ENCODE measurements at places on chromosomes 7 and 10. TPM values are rescaled to one million over a fixed set of nuclear protein-coding genes. Genes with fewer than 3 reads are reported as not detected.

Gene FAM25C
- not detected for total RNA-seq

DNA sequence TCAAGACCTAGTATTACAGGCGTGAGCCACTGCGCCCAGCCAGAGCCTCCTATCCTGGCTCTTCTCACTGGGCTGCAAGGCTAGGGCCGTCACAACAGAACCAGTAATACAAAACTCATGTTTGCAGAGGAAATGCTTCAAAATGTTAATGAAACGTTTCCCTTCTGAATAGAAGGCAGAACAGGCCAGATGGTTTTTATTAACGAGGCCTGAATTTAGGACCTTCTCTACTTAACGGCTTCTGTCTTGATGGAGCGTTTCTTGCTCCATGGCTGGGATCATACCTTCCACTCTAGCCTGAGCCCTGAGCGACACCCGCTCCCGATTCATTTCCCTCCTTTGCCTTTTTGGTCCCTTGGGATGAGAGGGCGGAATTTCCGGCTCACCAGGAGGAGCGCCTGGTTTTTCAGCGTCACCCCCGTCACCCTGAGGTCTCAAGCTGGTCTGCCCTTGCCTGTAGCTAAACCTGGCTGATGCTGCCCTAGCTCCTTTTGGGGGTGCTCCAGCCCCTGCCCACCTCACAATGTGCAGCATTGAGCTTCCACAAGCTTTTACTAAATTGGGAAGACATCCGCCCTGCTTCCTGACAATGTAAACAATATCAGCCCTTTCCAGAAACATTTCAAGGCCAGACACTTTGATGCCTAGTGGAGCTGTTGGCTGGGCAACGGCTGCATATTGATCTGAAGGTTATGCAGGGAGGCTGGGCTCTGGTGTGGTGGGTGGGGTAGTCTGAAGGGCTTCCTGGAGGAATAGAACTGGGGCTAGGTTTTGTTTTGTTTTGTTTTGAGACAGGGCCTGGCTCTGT, 5.2 kb downstream of the CLIP2 start:
- no peak for DNase-seq
- H3K4me3 ChIP-seq: no peak overlapping the region
- no peak overlapping the region for H3K27ac ChIP-seq
- peaks cover 16% of the 10 kb centered on the region for H3K27me3 ChIP-seq
- H3K36me3 ChIP-seq: no peaks in the 10 kb centered on the region

- peak overlapping the region; percentile 73 for H3K4me3 ChIP-seq
- no peak for DNase-seq
- no peaks in the 10 kb centered on the region for H3K4me1 ChIP-seq
- H3K27me3 ChIP-seq: peaks cover 21% of the 10 kb centered on the region
Measured at GRCh38 chr10:6579183-6579903, 733 bp downstream of the PRKCQ start.

Gene WEE2
- total RNA-seq: 0.09 TPM

GRCh38 chr10:47104151-47104605, 192.9 kb downstream of the PTPN20 start:
- H3K4me3 ChIP-seq: no peak overlapping the region
- no peaks in the 10 kb centered on the region for H3K27me3 ChIP-seq
- H3K4me1 ChIP-seq: peaks cover 5% of the 10 kb centered on the region
- H3K27ac ChIP-seq: peak overlapping the region; percentile 10
- DNase-seq: peak; percentile 38

DNA sequence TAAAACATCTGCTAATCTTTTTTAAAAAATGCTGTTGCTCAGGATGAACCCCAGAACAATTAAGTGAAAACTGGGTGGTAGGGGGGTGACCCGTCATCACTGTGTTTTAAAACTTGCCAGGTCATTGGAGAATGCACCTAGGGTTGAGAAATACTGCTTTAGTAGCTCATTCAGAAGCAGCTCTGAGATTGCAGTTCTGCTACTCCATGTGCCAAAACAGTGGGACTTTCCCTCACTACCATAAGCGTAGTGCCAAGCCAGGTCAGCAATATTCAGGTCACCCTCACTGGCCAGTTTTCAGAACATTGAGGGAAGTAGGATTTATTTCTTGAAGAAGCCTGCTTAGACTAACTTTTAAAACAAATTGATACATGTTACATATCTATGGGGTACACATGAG, 5.2 kb downstream of the STEAP2 start:
- no peaks in the 10 kb centered on the region for H3K36me3 ChIP-seq
- H3K4me1 ChIP-seq: no peaks in the 10 kb centered on the region
- DNase-seq: peak; percentile 28
- H3K4me3 ChIP-seq: no peak overlapping the region
- H3K27ac ChIP-seq: no peak overlapping the region
- no peaks in the 10 kb centered on the region for H3K27me3 ChIP-seq

Gene DENND2A
- total RNA-seq: 8.9 TPM

GRCh38 chr7:1719913-1720312, 49.8 kb downstream of the ELFN1 start:
- no peak for DNase-seq
- no peak overlapping the region for H3K27ac ChIP-seq
- H3K4me1 ChIP-seq: peaks cover 10% of the 10 kb centered on the region
- H3K36me3 ChIP-seq: no peaks in the 10 kb centered on the region

Gene C7orf33
- not detected for total RNA-seq

- H3K4me3 ChIP-seq: no peak overlapping the region
- H3K27ac ChIP-seq: no peak overlapping the region
- peaks cover 41% of the 10 kb centered on the region for H3K27me3 ChIP-seq
- DNase-seq: no peak
- peaks cover 11% of the 10 kb centered on the region for H3K4me1 ChIP-seq
Measured at GRCh38 chr7:128045766-128046165, 14.5 kb upstream of the LRRC4 start.

Gene CACNB2
- total RNA-seq: 134 TPM

Gene ABCB8
- 29.2 TPM for total RNA-seq

DNA sequence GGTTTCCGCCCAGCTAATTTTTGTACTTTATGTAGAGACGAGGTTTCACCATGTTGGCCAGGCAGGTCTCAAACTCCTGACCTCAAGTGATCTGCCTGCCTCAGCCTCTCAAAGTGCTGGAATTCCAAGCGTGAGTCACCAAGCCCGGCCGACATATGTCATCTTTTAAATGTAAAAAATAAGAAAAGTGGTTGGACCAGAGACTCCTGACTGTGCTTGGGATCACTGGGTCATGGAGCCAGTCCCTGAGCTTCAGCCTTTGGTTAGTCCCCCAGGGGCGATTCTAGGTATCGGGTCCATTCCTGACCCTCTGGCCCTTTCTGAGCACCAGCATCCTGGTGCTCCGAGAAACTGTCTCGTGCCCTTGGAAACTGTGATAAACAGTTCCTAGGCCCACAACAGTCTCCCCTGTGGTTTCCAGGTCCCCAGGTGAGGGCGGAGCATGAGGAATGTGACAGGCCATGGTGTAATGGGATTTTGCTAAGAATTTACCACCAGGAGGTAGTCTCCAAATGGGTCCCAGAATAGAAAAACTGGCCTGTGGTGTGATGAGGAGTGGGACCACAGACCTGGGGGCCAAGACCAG, 32.8 kb downstream of the UBTD1 start:
- H3K4me3 ChIP-seq: no peak overlapping the region
- H3K27me3 ChIP-seq: no peaks in the 10 kb centered on the region
- no peak overlapping the region for H3K27ac ChIP-seq
- no peaks in the 10 kb centered on the region for H3K4me1 ChIP-seq
- DNase-seq: peak; percentile 20

DNA sequence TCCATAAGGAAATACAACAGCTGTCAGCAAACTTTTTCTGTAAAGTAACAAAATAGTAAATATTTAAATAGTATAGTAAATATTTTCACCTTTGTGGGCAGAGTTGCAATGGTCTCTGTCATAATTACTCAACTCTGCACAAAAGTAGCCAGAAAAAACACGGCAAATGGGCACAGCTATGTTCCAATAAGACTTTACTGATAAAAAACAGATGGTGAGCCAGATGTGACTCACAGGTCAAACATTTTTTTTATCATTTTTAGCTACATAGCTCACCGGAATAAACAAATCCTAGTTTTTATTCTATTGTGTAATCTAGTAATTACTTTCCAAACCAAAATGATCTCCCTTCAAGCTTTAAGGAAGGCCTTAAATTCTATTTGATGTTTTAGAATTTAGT, 55.3 kb downstream of the NCAPG2 start:
- no peak for DNase-seq
- no peaks in the 10 kb centered on the region for H3K27me3 ChIP-seq
- H3K27ac ChIP-seq: no peak overlapping the region
- no peak overlapping the region for H3K4me3 ChIP-seq
- no peaks in the 10 kb centered on the region for H3K4me1 ChIP-seq
- no peaks in the 10 kb centered on the region for H3K36me3 ChIP-seq

Gene CPED1
- total RNA-seq: 3.2 TPM

Gene TRPV5
- total RNA-seq: not detected

Gene RGS10
- 0.25 TPM for total RNA-seq

DNA sequence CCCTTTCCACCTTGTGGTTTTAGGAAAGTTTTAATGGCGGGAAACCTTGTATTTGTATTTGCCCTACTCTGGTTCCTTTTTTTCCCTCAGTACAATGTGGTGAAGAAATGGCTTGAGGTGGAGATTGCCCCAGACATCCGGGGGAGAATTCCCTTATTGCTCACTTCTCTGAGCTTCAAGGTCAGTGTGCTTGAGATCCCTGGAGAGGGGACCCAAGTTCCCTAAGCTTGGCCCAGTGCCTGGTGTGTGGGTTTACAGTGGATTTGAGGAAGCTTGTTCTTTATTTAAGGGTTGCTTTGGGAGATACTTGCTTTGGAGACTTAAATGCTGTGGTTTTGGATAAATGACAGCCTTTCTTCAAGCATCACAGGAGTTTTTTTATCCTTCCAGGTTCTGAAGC, 18.3 kb downstream of the CALHM2 start:
- no peaks in the 10 kb centered on the region for H3K27me3 ChIP-seq
- no peak overlapping the region for H3K27ac ChIP-seq
- peaks cover 46% of the 10 kb centered on the region for H3K36me3 ChIP-seq
- H3K4me3 ChIP-seq: no peak overlapping the region
- no peaks in the 10 kb centered on the region for H3K4me1 ChIP-seq
- DNase-seq: no peak

GRCh38 chr10:1550291-1550595, 187.1 kb downstream of the ADARB2 start:
- H3K4me1 ChIP-seq: peaks cover 36% of the 10 kb centered on the region
- H3K36me3 ChIP-seq: no peaks in the 10 kb centered on the region
- no peak overlapping the region for H3K4me3 ChIP-seq
- H3K27ac ChIP-seq: no peak overlapping the region
- no peak for DNase-seq

DNA sequence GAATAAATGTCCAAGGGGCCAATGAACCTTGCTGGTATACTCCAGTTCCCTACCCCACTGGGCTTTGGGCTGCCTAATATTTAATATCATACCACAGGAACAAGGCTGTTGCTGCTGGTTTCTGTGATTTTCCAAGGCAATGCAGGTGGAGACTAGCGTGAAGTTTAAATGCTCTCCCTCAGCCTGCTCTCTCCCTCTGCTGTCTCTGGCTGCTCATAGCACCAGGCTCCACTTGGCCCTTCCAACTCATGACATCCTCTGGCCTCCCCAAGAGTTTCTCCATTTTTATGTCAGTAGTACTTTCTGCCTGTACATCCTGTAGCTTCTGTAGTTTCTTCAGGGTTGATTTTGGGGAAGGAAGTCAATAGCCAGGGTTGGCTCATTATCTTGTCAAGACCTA, 103.5 kb downstream of the LHFPL3 start:
- DNase-seq: no peak
- no peaks in the 10 kb centered on the region for H3K27me3 ChIP-seq
- H3K4me1 ChIP-seq: no peaks in the 10 kb centered on the region

GRCh38 chr10:72753760-72754231, 61.9 kb downstream of the MCU start:
- no peaks in the 10 kb centered on the region for H3K27me3 ChIP-seq
- H3K36me3 ChIP-seq: no peaks in the 10 kb centered on the region
- peaks cover 14% of the 10 kb centered on the region for H3K4me1 ChIP-seq
- H3K27ac ChIP-seq: no peak overlapping the region
- DNase-seq: no peak

Gene ZNF727
- not detected for total RNA-seq

DNA sequence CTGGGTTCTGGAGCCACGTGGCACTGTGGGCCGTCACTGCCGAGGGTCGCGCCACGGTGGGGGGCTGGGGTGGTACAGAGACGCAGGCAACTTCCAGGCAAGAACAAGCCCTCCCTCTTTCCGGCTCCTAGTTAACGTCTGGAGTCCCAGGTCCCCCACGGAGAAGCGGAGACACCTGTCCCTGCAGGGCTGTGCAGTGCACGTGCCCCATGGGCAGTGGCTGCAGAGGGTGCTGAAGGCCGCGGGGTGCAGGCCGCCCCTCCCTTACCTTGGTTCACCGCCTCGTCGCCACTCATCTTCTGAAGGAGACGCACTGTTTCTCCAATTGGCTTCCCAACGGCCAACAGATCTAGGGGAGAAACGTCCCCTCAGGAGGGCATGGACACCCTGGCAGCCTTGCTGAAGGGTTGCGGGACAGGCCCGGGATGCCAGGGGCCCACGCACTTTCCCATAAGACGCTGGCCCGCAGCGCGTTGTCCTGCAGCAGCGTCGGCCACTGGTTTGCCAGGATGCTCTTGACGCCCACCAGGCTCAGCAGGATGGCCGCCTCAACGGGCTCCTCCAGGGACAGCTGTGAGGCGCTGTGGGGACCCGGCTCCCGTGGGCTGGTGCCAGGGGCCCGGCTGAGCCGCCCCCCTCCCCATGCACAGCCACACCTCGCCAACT, 24.3 kb upstream of the NKX6-2 start:
- no peaks in the 10 kb centered on the region for H3K36me3 ChIP-seq
- no peaks in the 10 kb centered on the region for H3K27me3 ChIP-seq
- no peak overlapping the region for H3K27ac ChIP-seq

GRCh38 chr7:56537952-56538351, 421.7 kb upstream of the NUPR2 start:
- no peak overlapping the region for H3K27ac ChIP-seq
- H3K27me3 ChIP-seq: no peaks in the 10 kb centered on the region
- H3K4me1 ChIP-seq: no peaks in the 10 kb centered on the region
- DNase-seq: no peak
- H3K36me3 ChIP-seq: no peaks in the 10 kb centered on the region
- no peak overlapping the region for H3K4me3 ChIP-seq

- H3K36me3 ChIP-seq: no peaks in the 10 kb centered on the region
- H3K4me1 ChIP-seq: no peaks in the 10 kb centered on the region
- H3K4me3 ChIP-seq: no peak overlapping the region
- peak; percentile 46 for DNase-seq
- H3K27ac ChIP-seq: no peak overlapping the region
Measured at GRCh38 chr10:133009218-133009950, 67.0 kb upstream of the CFAP46 start.

GRCh38 chr7:103640031-103640779, 194.2 kb upstream of the SLC26A5 start:
- no peak overlapping the region for H3K27ac ChIP-seq
- peaks cover 4% of the 10 kb centered on the region for H3K36me3 ChIP-seq

All from cardiac muscle cell (in vitro differentiated cells and primary cell).